ENCODE measurements at places on chromosomes 4 and X.

DNA sequence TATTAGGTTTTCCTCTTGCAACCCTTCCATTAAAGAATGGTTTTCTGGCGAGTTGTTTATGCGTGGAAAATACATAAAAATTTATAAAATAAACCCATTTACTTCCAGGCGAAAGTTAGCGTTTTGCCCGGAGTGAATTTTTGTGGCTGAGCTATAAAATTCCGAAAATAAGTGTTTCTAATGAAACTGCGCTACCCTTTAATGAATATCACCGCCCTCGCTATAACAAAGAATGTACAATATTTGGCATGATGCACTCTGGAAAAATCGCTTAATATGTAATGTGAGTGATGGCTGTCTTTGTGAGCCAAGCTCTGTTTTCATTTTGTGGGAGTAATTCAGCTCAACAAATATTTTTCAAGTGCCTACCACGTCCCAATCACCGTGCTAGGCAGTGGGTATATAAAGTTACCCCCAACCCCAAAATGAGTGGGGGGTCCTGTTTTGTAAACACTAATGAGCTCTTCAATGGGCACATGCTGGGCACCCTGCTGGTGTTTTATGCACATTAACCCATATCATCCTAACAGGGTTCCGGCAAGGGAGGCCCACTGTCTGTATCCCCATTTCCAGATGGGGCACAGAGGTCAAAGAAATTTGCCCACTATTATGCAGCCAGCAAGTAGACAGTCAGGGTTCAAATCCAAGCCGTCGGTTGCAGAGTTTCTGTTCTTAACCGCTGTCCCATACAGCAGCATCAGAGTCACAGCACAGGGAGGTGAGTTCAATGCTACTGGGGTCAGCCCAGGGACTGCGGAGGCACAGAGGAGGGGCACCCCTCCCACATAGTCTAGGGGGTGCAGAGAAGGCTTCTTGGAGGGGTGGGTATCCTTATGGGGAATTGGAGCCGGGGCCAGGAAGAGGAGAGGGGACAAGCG is 65.7 kb upstream of the STX18 start:
- DNase-seq = no peak

DNA sequence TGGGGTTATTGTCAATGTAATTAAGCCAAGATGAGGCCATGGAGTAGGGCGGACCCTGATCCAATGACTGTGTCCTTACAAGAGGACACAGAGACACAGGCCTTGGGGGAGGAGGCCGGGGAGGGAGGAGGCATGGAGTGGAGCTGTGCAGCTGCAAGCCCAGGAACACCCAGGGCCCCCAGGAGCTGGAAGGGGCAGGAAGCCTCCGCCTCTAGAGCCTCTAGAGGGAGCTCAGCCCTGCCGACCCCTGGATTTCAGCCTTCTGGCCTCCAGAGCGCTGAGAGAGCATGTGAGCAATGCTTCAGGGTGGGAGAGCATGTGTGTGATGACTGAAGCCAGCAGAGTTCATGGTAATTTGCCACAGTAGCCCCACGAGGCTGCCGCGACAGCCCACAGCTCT is 234.6 kb downstream of the AFAP1 start:
- no peak for DNase-seq

GRCh38 chrX:93422693-93423092 is 250.7 kb downstream of the NAP1L3 start:
- DNase-seq = peak; percentile 9

DNA sequence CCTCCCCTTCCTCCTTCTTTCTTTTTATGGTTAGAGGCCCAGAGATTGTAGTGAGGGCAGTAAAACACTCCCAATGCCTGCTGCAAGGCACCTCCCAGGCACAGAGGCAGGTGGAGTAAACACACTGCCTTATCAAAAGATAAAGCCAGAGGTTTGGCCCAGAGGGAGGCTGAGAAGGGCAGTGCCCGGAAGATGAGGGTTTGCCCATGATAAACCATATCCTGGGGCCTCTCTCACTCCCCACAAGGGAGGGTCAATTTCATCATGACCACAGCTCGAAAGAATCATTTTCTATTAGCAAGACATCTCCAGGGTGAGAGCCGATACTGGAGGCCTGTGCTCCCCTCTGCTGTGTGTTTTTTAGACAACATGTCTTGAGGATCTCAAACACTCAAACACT is 98.5 kb upstream of the FAM9C start:
- no peak for DNase-seq

GRCh38 chrX:136899221-136899620 is 18.7 kb upstream of the RBMX start:
- DNase-seq = no peak

DNA sequence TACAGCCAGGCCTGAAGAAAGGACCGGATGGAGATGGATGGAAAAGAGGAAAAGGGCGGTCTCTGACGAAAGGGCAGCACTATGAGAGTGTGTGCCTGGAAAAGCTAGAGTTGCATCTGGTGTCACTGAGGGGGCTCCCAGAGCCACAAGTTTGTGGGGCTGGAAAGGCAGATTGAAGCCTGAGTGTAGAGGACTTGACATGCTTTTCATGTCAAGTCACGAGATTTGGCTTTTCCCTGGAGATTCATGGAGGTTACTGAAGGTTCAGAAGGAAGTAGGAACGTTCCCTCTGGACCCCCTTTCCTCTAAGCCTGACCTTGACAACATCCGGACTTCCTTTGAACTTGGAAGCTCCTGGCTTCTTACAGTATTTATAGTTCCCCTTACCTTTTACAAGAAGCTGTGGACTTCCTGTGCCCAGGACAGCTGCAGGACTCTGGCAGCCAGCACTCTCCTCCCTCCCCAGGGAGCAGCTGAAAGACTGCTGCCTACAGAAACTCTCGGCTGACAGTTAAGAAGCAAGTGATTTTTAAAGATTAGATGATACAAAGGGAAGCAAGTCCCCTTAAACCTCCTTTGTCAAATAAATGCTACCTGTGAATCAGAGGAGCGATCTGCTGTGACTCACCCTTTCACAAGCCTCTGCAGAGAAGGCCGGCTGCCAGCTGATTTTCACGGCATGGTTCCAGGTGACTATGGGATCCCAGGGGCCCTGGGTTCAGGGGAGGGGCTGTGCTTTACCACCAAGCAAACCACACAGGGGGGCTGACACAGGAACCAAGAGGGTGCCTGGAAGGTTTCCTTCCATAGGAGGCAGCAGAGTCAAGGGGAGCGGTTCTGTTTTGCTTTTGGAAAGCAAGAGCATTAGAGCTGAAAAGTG is 72.9 kb upstream of the STIM2 start:
- DNase-seq = peak; percentile 77

DNA sequence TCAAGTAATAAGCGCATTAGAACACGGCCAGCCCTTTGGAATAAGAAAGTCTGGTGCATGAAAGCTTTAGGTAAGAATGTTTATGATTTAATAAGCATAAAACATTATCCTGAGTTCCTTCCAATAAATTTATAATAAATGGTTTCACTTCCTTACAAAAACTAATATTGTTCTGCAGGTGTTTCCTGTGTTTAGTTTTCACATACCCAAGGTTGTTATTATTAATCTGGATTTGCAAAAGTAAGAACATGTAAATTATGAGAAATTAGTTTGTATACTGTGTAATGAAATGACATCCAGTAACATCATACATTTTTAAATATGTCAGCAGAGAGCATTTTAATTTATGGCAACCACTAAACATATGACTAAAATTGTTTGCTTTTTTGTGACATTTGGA is 72.1 kb downstream of the BANK1 start:
- no peak for DNase-seq

DNA sequence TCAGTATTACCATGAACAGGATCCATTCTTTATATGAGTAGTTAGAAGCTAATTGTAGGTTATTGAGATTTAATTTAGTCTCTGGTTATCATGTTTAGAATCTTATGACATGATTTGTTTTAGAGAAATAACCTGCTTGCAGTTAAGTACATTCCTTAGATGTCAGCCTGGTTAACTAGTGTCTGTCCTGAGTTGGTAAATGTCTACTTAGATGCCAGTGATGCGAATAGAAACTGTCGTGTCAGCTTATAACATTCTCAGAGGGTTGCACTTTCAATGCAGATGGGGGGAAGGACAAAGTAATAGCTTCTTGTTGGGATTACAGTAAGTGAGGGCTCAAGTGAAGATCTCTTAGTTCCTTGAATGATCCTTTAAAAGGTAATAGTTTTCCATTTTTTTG is 227.8 kb upstream of the SPRY1 start:
- DNase-seq = peak; percentile 41
